ENCODE measurements at places on chromosomes 5 and 9.

DNA sequence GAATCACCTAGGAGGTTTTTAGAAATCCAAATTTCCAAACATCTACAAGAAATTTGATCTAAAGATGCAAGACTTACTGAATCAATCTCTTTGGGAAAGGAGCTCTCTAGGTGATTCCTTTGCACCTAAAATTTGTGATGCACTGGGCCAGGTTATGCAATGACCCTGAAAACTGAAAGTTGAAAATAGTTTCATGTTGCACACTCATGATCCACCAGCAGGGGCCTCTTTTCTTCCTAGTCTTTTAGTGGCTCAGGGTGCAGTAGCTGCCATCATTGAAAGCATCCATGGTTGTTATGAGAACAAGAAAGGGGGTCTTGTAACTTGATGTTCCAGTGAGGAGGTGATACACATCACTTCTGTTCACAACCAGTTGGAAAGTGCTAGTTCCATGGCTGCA is 486.8 kb downstream of the PSAT1 start:
- no peak for DNase-seq

- DNase-seq: no peak
These were observed 114.5 kb upstream of the NR5A1 start for GRCh38 chr9:124621371-124622328.

DNA sequence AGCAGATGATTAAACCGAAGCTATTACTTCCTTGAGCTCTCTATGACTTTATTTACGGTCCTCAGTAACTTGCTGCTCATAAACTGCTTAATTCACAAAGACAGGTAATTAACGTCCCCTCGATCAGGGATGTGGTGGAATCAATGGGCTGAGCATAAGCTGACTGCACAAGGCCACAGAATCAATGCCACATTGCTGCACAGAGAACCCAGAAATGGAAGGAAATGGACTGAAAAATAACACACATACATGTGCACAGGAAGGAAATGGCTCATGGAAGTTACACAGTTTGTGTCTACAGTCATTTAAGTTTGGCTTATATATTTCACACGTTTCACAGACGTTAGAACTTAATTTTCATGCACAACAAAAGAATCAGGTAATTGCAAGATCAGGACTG is 118.3 kb upstream of the KLF9 start:
- no peak for DNase-seq

DNA sequence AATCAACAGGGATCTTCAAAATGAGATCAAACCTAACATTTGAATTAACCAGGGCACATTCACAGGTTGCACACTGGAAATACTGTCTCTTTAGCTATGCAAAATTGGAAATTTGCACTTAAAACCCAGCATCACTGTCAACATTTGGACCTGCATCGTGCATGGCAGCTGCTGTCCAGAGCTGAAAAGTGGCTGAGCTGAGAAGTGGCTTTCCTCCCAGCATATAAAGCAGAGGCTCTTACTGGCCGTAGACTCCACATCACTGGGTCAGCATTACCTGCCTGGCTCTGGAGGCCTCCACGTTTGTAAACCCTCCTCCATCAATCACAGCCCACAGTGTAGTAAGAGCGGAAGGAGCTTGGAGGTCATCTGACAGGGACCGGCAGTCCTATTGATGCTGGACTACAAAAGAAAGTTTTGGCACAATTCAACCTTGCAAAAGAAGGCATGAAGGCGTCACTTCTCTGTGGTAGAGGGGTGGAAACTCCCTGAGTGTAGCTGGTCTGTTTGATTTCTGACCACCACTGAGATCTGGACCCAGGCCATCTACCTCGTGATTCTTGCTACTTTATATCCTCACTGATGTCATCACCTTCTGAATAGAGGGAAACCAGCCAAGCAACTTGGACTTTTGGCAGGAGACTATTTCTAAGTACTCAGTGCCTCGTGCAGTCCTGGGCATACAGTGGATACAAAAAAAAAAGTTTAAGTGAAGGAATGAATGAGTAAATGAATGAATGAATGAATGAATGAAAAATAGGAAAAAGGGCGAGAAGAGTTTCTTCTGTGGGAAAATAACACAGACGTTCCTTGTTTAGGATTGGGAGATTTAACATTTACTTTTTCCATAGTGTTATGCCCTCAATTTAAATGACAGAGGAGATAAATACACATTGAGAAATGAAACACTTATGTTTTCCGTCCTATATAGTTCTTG is 14.8 kb downstream of the RASEF start:
- no peak for DNase-seq

DNA sequence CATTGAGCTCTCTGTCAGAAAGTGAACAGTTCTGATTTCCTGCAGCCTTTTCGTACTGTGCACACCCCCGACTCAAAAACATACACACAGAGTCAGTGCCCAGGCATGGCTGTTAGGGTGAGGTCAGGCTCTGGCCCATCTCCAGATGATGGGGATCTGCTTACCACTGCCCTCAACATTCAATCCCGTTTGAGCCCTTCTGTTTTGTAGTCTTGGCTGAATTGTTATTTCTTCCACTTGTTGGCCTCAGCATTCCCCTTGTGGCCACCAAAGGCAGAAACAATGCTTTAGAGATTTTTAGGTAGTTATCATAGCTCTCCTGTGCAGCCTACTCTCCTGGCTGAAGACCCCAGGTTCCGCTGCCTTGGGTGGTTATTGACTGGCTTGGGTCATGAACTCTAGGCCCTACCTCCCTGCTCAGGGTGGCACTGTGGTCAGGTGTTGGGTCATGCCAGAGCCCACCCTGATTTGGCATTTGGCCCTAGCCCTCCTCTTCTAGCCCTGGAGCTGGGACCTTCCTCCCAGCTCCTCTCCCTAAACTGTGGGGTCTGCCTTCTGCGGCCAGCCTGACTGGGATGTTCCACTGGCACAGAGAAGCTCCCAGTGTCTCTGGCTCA is 7.8 kb upstream of the MYOZ3 start:
- no peak for DNase-seq

DNA sequence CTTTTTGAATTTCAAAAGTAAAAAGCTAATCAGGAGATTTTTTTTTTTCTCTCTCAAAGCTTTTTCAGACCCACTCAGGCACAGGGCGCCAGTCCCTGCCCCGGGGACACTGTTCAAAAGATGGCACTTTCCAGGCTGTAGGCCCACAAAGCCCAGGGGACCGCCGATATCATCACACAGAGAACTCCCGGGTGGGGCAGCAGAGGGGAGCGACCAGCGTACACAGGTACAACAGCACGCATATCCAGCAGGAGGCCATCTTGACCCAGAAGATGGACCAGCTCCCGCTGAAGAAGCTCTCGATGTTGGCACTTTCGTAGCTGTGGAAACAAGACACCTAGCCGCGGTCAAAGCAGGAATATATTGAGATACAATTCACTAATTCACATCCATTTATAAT is 108.3 kb downstream of the THBS4 start:
- DNase-seq: no peak

DNA sequence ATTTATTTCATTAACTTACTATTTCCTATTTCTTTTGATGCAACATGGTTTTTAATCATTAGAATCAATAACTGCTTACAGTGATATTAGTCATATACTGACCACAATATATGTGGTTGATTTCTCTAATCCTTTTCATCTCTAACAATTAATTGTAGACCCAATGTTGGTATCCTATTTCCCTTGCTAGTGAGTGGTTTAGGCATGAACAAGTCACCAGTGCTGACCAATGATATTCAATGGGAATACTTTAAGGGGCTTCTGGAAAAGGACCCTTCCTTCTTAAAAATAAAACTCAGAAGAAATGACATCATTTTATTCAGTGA is 672.4 kb upstream of the GRAMD2B start:
- DNase-seq: no peak

- DNase-seq: no peak
These were observed 96.3 kb upstream of the KCNN2 start for GRCh38 chr5:114265432-114266060.

DNA sequence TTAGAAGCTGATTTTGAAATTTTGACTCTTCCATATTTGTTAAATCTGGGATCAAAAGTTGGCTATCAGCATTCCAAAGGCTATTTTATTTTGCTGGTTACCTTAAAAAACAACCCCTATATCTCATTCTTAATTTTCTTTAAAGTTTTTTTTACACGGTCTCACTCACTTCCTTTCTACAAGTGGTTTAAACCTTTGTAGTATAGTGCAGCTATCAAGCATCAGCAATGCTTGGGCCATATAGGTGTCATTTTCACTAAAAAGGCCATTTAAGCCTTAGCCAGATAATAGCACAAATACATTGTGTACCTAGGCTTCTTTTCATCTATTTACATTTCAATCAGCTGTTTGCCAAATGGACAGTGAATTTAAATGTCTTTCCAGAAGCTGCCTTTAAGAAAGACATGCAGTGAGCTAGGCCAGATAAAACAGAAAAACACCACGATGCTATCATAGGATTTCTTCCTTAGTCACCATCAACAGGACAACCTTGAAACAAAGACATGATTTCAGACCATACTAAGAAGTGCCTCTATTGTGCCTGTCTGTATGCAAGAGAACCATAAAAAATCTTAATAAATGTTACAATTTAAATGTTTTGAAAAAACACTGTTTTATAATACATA is 104.2 kb downstream of the RAPGEF6 start:
- no peak for DNase-seq

GRCh38 chr5:3828761-3829160 is 233.1 kb downstream of the IRX1 start:
- no peak for DNase-seq

GRCh38 chr5:170740551-170741205 is 42.8 kb upstream of the GABRP start:
- no peak for DNase-seq

DNA sequence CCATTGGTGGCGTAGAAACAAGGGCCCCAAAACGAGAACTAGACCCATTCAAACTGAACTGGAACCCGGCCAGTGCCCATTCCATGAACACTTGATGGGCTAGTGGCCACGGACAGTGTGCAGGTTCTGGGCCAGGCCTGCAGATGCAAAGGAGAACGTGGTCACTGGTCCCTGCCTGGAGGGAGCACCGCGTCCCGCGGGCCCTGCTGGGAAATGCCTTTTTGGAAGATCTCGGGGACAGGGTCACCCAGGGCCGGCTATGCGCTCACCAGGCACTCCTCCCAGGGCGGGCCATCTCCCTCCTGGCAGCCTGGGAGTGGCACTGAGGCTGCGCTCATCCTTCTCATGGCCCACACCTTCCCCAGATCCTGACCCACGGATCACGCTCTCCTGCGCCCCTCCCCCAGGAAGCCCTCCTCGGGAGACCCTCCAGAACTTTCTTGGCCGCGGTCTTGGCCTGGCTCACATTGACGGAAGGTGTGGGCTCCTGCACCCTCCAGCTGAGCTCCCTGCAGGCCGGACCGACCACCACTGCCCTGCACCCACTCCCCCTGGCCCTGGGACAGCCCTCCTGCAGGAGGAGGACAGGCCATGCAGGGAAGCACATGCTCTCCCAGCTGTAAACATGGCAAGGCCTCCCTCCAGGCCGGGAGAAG is 2.8 kb upstream of the DIPK1B start:
- DNase-seq: no peak

DNA sequence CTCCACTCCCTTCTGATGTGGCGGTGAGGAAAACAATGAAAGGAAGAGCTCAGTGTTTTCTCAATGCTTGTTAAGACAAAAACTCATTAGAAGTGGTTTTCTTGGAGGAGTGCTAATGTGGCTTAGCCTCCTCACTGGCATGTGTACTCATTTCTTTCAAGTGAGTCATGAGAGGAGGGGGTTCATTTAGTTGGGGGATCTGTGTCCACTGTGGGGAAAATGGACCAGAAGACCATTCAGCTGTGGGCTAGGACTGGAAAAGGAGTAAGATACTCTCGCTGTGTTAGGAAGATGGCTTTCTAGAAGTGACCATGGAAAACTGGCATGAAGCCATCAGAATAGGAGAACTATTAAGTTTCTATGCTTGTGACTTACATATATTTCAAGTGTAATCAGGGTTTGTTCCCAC is 23.5 kb downstream of the KLF9 start:
- DNase-seq: no peak

DNA sequence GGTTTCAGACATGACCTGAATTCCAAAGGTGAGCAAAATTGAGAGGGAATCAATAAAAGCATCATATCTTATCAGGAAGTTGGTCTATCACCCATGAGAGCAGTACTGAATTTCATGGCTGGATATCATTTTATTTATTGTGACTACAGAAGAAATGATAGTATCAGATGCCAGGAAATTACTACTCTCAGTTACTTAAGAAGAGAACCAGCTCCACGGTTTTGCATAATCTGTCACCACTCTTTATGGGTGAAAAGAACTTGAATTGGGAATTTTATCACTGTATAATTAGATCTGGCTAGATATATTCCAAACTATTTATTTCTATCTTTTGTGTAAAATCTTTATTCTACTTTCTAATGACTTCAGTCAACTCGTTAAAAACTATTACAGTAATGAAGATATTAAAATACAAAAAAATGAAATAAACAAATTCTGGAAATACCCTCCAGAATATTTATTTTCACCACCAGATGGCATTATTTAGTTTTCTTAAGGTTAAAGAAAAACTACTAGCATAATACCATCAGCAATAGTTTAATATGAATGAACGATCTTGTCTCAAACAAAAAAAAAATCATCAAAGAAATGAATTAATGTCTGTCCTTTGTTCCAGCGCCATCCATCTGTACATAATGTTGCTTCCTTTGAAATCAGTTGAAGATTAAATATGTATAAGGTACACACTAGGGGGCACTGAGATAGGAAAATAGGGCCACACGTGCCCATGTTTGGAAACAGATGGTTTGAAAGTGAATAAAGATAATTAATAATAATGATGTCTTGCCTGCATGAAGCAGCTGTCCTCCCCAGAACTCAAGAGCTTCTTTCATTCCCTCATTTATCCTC is 84.7 kb upstream of the SLCO6A1 start:
- no peak for DNase-seq

GRCh38 chr5:16465544-16466432 is at the start of gene ZNF622:
ZNF622 (minus strand) TSS chr5:16465800; CDS start chr5:16465665, 135 bp downstream.
- DNase-seq: peak; percentile 86

GRCh38 chr5:103407402-103407801 is 148.8 kb downstream of the MACIR start:
- DNase-seq: no peak

GRCh38 chr5:171707442-171707792 is 78.2 kb upstream of the SMIM23 start:
- peak; percentile 39 for DNase-seq

DNA sequence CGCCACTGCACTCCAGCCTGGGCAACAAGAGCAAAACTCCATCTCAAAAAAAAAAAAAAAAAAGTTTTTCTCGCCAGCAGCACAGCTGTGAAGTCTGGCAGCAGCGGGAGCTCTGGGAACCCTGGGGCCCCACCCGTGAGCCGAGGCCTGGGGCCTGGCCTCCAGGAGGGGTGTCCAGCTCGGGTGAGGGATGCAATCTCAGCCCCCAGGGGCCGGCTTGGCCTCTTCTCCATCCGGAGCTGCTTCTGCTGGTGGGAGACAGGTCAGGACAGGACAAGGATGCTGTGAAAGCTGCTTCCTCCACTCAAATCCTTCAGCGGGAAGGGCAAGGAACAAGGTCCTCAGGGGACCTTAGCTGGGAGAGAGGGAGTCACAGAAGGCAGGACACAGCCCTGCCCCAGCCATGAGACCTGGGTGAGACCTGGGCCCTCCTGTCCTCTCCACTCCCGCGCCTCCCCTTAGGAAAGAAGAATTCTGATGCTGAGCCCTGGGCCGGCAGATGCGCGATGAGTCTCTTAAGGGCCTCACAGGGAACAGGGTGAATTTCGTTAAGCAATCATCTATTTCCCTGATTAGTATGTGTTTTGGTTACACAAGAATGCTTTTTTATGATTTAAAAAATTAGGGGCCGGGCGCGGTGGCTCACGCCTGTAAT is 30.6 kb downstream of the PLPP7 start:
- no peak for DNase-seq

- DNase-seq: no peak
These were observed 32.6 kb upstream of the TTLL11 start for GRCh38 chr9:122125509-122126330.

Data from type B pancreatic cell (in vitro differentiated cells).